ENCODE measurements at places on chromosomes 3 and 15. TPM values are rescaled to one million over a fixed set of nuclear protein-coding genes. Genes with fewer than 3 reads are reported as not detected.

SPINT1 gene
- 2.9 TPM for total RNA-seq

DNA sequence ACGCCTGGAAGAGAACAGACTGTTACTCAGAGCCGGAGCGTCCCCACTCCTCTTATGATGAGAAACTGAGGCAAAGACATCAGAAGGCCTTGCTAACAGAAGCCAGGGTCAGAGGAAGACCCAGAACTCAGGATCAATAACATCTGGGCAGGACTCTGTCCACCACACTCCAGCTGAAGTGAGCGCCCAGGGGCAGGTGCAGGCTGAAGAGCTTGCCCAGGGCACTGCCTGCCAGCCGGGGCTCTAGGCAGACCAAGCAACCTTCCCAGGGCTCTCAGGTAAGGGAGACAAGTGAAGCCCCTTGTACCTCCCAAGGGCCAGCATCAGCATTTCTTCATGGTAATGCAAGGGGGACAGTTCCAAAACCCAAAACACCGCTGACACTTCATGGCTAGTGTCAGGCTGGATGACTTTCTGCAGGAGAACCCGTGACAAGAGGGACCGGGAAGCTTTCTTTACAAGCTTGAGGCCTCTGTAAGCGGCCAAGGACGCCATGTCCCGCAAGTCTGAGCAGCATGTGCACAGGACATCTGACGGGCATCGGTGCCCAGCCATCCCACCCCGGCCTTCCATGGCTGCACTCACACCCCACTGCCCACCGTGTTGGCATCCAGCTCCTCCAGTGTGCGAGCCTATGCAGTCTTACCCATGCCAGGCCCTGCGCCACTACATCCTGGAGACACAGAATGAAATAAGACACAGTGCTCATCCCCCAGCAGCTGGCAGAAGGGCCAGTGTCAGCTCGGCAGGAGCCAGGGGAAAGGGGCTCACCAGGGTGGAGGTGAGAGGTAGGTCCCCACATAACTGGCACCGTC, 14.1 kb downstream of the XXYLT1 start:
- H3K4me3 ChIP-seq = no peak overlapping the region
- peaks cover 80% of the 10 kb centered on the region for H3K4me1 ChIP-seq
- no peak for DNase-seq
- H3K27me3 ChIP-seq = no peaks in the 10 kb centered on the region

DNAH1 gene
- 9.8 TPM for total RNA-seq

- no peak overlapping the region for H3K4me3 ChIP-seq
- peaks cover 61% of the 10 kb centered on the region for H3K4me1 ChIP-seq
- peak; percentile 28 for DNase-seq
- no peaks in the 10 kb centered on the region for H3K27me3 ChIP-seq
- peak overlapping the region; percentile 58 for H3K27ac ChIP-seq
Measured at GRCh38 chr15:74318376-74319137, 48.9 kb downstream of the CYP11A1 start.

DNA sequence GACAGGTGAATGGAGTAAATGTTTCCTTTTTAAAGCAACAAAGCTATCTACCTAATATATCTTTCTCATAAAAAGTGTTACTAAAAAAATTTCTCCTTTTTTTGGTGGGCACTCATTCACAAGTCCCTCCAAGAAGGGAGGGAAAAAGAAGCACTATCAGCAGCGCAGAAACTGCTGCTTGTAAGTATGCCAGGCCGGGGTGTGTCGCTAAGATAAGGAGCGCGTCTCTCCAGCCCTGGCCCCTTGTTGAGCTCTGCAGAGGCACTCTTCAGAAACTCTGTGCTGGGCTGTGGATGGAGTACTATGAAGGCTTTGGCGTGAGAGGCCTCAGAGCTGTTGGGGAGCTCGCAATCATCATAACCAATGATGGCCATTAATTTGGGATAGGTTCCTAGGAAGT, 49.1 kb downstream of the ZDHHC3 start:
- no peak for DNase-seq
- H3K4me1 ChIP-seq = no peaks in the 10 kb centered on the region
- H3K4me3 ChIP-seq = no peak overlapping the region
- peaks cover 56% of the 10 kb centered on the region for H3K36me3 ChIP-seq
- H3K27ac ChIP-seq = no peak overlapping the region

GOLGA6A gene
- total RNA-seq = 0.59 TPM

GRCh38 chr15:81279621-81280485, 44.1 kb downstream of the STARD5 start:
- H3K4me3 ChIP-seq = no peak overlapping the region
- no peak overlapping the region for H3K27ac ChIP-seq
- no peaks in the 10 kb centered on the region for H3K27me3 ChIP-seq
- H3K36me3 ChIP-seq = peaks cover 3% of the 10 kb centered on the region

DNA sequence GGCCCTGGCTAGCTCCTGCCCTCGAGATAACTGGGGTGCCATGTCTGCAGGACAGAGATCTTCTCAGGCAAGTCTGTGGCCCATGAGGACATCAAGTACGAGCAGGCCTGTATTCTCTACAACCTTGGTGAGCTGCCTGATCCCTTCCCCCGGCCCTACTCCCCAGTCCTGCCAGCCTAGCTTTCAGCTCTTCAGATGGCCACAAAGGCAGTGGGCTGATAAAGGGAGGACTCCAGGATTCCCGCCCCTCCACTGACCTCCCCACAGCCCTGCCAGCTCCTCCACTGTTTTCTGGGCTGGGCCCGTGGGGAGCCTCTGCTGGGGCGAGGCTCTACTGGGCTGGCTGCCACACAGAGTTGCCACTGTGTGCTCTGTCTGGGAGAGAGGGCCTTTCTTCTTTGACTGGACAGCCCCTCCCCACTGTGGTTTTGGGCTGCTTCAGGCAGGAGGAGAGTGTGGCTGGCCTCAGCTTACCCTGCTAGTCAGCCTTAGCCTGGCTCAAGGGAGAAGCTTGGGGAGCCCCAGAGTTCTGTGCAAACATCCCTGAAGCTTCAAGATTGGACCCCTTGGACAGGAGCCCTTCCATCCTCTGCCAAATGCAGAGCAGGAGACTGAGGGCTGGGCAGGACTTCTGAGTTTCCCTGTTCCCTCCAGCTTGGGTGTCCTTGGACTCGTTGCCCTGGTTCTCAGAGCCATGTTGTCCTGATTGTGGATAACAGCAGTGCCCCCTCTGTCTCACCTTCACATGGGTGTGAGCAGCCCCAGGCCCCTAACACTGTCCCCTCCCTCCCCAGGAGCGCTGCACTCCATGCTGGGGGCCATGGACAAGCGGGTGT, 24.4 kb downstream of the PTPN23 start:
- DNase-seq = peak; percentile 86
- peaks cover 74% of the 10 kb centered on the region for H3K36me3 ChIP-seq
- H3K4me1 ChIP-seq = peaks cover 23% of the 10 kb centered on the region
- peak overlapping the region; percentile 90 for H3K27ac ChIP-seq
- no peaks in the 10 kb centered on the region for H3K27me3 ChIP-seq
- H3K4me3 ChIP-seq = no peak overlapping the region

DNA sequence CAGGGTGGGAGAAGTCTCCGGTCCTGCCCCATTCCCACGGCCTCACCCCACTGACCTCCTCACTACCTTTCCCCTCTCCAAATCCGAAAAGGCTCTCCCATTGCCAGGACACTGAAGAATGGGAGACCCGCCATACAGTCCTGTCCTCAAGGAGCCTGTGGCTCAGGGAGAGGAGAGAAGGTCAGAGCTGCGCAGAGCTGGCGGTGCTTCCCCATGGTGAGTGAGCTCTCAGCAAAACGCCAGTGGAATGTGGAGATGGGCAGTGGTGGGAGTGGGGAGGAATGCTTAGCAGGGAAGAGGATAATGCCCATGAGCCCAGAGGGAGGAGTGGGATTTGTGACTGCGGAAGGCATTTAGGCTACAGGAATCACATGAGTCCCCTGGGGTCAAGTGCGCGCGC, 20.1 kb downstream of the FAM43A start:
- no peaks in the 10 kb centered on the region for H3K36me3 ChIP-seq
- H3K4me3 ChIP-seq = no peak overlapping the region
- no peaks in the 10 kb centered on the region for H3K27me3 ChIP-seq
- no peak for DNase-seq

GRCh38 chr3:176075491-176075890, 1121.8 kb downstream of the TBL1XR1 start:
- H3K27ac ChIP-seq = no peak overlapping the region
- H3K4me3 ChIP-seq = no peak overlapping the region
- no peak for DNase-seq
- no peaks in the 10 kb centered on the region for H3K36me3 ChIP-seq
- no peaks in the 10 kb centered on the region for H3K4me1 ChIP-seq

DNA sequence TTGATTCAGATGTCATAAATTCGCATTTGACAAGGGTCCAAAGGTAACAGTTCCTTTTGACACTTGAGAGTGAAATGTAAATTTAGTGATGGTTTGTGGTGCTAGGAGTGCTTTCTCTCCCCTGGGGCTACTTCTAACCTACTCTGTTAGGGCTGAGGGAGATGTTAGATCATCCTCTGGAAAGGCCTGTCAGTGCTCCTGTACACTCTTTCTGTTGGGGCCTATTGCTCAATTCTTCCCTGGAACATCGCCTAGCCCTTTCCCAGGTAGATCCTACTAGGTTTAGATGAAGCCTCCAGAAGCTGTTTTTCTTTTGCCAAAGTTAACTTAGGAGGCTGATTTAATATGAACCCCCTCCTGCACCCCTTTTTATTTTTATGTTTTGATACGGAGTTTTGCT, 1.4 kb downstream of the PCCB start:
- peaks cover 3% of the 10 kb centered on the region for H3K36me3 ChIP-seq
- no peak overlapping the region for H3K27ac ChIP-seq
- no peaks in the 10 kb centered on the region for H3K27me3 ChIP-seq
- H3K4me3 ChIP-seq = peak overlapping the region; percentile 81

GRCh38 chr3:99686955-99687612, 48.7 kb downstream of the COL8A1 start:
- H3K36me3 ChIP-seq = no peaks in the 10 kb centered on the region
- no peak overlapping the region for H3K4me3 ChIP-seq
- DNase-seq = peak; percentile 19
- H3K4me1 ChIP-seq = no peaks in the 10 kb centered on the region
- H3K27ac ChIP-seq = no peak overlapping the region
- no peaks in the 10 kb centered on the region for H3K27me3 ChIP-seq

INKA1 gene
- 7.6 TPM for total RNA-seq

GRCh38 chr15:62138124-62138523, 27.0 kb downstream of the C2CD4B start:
- H3K4me3 ChIP-seq = no peak overlapping the region
- no peaks in the 10 kb centered on the region for H3K4me1 ChIP-seq
- no peaks in the 10 kb centered on the region for H3K27me3 ChIP-seq
- no peak overlapping the region for H3K27ac ChIP-seq
- H3K36me3 ChIP-seq = no peaks in the 10 kb centered on the region

- H3K27ac ChIP-seq = peak within 1 kb of the TSS; percentile 86
- DNase-seq = peak; percentile 92
- H3K36me3 ChIP-seq = peaks cover 9% of the 10 kb centered on the region
- H3K4me3 ChIP-seq = peak within 1 kb of the TSS; percentile 73
Measured at GRCh38 chr3:111998636-111999483, at the start of gene TAGLN3. Gene TAGLN3, plus strand, starts transcription at chr3:111998922. Its CDS starts 501 bp downstream, at chr3:111999423.

SNTN gene
- total RNA-seq = 0.59 TPM

GOLGA6B gene
- total RNA-seq = 0.11 TPM

GRCh38 chr3:183987000-183987600, 30.6 kb downstream of the ABCC5 start:
- H3K36me3 ChIP-seq = peaks cover 31% of the 10 kb centered on the region
- H3K27me3 ChIP-seq = no peaks in the 10 kb centered on the region
- no peaks in the 10 kb centered on the region for H3K4me1 ChIP-seq
- DNase-seq = no peak

- H3K36me3 ChIP-seq = peaks cover 66% of the 10 kb centered on the region
- no peak overlapping the region for H3K27ac ChIP-seq
- no peak for DNase-seq
- H3K27me3 ChIP-seq = no peaks in the 10 kb centered on the region
Measured at GRCh38 chr15:84647726-84648125, 6.4 kb downstream of the WDR73 start.

DNA sequence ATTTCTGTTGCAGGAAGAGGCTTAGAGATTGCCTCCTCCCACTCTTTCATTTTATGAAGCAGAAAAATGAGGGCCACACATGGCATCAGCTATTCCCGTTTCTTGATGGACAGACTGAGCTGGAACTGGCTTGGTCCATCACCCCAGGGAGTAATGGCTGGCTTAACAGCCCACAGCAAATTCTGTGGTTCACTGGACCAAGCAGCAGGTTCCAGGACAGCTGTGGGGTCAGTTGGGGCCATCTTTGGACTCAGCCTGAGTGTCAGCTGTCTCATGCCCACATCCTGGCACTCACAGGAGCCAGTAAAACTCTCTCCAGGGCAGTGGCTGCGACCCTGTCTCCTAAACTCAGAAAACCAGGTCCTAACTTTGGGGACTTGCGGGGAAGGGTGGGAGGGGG, 36.5 kb downstream of the ZDHHC19 start:
- no peak for DNase-seq
- peaks cover 15% of the 10 kb centered on the region for H3K4me1 ChIP-seq
- H3K27ac ChIP-seq = no peak overlapping the region
- no peaks in the 10 kb centered on the region for H3K36me3 ChIP-seq
- no peak overlapping the region for H3K4me3 ChIP-seq

SLCO2A1 gene
- 3.7 TPM for total RNA-seq

DNA sequence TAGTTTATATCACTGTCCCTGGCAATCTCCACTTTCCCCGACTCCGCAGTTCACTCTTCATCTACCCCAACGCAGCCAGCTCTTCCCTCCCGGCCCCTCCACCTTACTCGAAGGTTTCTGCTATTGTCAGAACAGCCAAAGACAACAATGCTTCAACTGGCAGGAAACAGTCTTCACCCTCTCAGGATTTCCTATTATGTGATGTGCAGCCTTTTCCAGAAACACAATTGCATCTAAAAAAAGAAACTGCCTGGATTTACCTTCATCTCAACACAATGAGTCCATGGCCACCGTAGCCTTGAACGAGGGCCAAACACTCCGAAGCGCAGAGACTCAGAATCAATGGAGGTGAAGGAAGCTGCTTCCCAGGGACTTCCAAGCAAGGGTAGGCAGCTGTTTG, 182.1 kb upstream of the TSC22D2 start:
- H3K36me3 ChIP-seq = no peaks in the 10 kb centered on the region
- H3K4me3 ChIP-seq = no peak overlapping the region
- no peak overlapping the region for H3K27ac ChIP-seq

GRCh38 chr15:101256757-101257156, 4.9 kb upstream of the CHSY1 start:
- no peak for DNase-seq
- no peaks in the 10 kb centered on the region for H3K27me3 ChIP-seq
- H3K27ac ChIP-seq = no peak overlapping the region
- H3K36me3 ChIP-seq = no peaks in the 10 kb centered on the region

DNA sequence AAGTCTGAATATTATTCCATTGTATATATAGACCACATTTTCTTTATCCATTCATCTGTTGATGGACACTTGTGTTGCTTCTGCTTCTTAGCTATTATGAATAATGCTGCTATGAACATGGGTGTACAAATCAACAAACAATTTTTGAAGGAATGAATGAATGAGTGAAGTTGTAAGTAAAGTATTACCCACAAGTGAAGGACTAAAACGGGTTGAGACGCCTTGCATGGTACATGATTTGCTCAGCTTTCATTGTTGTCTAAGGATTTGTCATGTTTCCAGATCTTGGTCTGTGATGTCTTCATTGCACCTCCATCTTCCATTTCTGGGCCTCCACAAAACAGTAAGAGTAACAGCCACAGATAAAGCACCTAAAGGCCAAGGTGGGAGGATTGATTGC, 20.5 kb downstream of the IFT122 start:
- H3K36me3 ChIP-seq = peaks cover 31% of the 10 kb centered on the region
- H3K4me3 ChIP-seq = no peak overlapping the region
- H3K27me3 ChIP-seq = no peaks in the 10 kb centered on the region
- DNase-seq = no peak
- no peaks in the 10 kb centered on the region for H3K4me1 ChIP-seq
- no peak overlapping the region for H3K27ac ChIP-seq

- H3K4me3 ChIP-seq = no peak overlapping the region
- no peak overlapping the region for H3K27ac ChIP-seq
- peaks cover 3% of the 10 kb centered on the region for H3K4me1 ChIP-seq
- DNase-seq = no peak
Measured at GRCh38 chr3:101852983-101853840, 3.9 kb downstream of the NFKBIZ start.

All from spinal cord (tissue), 10 donors.